ENCODE measurements at places on chromosomes 5 and 9.

DNA sequence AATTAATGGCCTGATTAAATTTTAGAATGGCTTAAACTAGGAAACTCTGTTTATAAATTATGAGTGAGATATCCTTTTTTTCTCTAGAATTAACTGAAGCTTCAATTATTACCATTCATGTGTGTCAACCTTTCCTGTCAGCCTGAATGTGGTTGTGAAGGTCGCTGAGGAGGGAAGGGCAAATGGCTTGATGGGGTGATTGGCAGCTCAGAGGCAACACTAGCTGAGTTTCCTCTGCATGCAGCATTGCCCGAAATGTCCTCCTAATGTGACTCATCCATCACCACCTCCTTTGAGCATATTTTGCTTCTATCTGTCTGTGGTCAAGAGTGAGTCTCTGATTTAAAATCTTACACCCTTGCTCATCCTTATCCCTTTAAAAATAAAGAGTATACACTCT, 281.9 kb downstream of the TENT4A start:
- no peaks in the 10 kb centered on the region for H3K36me3 ChIP-seq
- no peak for DNase-seq
- H3K27me3 ChIP-seq, result peaks cover 22% of the 10 kb centered on the region
- H3K4me1 ChIP-seq, result no peaks in the 10 kb centered on the region
- H3K27ac ChIP-seq, result no peak overlapping the region
- no peak overlapping the region for H3K4me3 ChIP-seq

DNA sequence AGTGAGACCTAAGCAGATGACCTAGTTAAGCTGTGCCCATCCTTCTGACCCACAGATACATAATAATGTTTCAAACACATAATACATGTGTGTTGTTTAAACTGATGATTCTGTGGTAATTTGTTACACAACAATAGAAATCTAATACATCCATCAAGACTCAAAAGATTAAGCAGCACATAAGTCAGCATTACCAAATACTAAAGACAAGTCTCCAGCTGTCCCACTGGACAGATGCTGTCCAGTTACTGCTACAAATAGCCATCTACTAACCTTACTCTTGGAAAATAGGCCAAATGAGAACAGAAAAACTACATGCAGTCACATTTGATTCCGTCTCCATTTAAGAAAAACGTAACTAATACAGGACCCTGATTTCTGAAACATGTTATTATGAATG, 10.8 kb downstream of the TRMO start:
- DNase-seq, result no peak
- no peaks in the 10 kb centered on the region for H3K27me3 ChIP-seq
- H3K27ac ChIP-seq, result no peak overlapping the region
- H3K36me3 ChIP-seq, result no peaks in the 10 kb centered on the region

DNA sequence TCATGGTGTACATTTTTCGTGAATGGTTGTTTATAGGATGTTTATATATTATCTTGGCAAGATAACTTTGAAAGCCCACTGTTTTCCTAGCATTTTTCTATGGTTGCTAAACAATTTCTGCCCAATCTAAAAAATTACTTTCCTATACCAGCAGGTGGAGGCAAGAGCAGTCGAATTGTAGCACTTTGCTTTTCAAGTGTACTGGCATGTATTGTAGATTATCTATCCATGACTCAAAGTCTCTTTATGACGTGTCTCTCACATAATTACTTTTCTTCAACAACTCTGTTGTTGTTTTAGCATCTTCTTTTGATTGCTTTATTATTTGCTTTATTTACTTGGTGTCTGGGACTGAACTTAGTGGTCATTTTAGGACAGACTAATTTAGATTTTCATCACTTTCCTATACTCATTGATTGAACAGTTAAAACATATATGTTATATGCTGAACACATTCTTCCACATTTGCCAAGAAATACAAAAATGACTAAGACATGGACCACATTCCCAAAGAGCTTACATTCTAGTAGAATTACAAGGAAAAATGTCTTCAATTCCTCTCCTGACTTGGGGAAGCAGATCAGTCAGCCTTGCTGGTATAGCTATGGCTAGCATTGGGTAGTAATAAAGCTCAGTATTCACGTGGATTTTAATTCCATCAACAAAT, 20.7 kb downstream of the NLN start:
- no peaks in the 10 kb centered on the region for H3K27me3 ChIP-seq
- no peak for DNase-seq
- peaks cover 14% of the 10 kb centered on the region for H3K36me3 ChIP-seq
- no peak overlapping the region for H3K27ac ChIP-seq
- H3K4me1 ChIP-seq, result peaks cover 5% of the 10 kb centered on the region
- H3K4me3 ChIP-seq, result no peak overlapping the region

DNA sequence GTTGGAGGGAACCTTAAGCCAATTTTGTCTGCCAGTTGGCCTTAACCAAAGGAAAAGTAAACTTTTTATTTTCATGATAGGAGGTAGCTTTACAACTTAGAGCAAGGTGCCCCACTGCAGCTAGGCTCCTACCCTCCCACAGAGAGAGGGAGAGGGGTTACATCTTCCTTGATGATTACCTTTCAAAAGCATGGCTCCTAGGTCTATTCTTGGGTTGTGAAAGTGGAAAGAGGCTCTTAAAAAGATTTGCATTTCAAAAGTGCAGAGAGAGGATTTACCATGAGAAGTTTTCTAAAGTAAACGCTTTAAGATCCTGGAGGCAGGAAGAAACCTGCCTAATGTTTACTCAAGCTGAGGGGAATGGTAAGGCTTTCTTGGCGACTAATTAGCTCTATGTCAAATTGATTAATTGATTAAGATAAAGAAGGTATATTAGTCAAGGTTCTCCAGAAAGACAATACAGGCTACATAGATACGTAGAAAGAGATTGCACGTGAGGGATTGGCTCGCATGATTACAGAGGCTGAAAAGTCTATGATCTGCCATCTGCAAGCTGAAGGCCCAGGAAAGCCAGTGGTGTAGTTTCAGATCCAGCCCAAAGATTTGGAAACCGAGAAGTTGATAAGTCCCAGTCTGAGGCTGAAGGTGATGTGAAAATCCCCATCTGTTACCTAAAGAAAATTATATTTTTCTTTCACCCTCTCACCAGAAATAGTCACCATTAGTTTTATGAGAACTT, 333.8 kb upstream of the CTNND2 start:
- no peak overlapping the region for H3K27ac ChIP-seq
- no peaks in the 10 kb centered on the region for H3K4me1 ChIP-seq
- no peaks in the 10 kb centered on the region for H3K27me3 ChIP-seq
- no peak for DNase-seq
- H3K36me3 ChIP-seq, result no peaks in the 10 kb centered on the region
- no peak overlapping the region for H3K4me3 ChIP-seq

- no peaks in the 10 kb centered on the region for H3K36me3 ChIP-seq
- no peak overlapping the region for H3K27ac ChIP-seq
- no peak for DNase-seq
- H3K27me3 ChIP-seq, result no peaks in the 10 kb centered on the region
- H3K4me3 ChIP-seq, result no peak overlapping the region
Measured at GRCh38 chr5:62461561-62461960, 49.0 kb downstream of the IPO11 start.

Measured in neural crest cell (in vitro differentiated cells).